HCEC 1CT (cell line): ENCODE measurements at places on chromosomes 1 and 21.

GRCh38 chr1:101344745-101345144 lies 107.9 kb downstream of the S1PR1 start:
- DNase-seq = no peak

GRCh38 chr1:100443811-100444571 lies 91.7 kb downstream of the CDC14A start:
- no peak for DNase-seq

GRCh38 chr1:178243119-178243518 lies 149.2 kb downstream of the RASAL2 start:
- no peak for DNase-seq

DNA sequence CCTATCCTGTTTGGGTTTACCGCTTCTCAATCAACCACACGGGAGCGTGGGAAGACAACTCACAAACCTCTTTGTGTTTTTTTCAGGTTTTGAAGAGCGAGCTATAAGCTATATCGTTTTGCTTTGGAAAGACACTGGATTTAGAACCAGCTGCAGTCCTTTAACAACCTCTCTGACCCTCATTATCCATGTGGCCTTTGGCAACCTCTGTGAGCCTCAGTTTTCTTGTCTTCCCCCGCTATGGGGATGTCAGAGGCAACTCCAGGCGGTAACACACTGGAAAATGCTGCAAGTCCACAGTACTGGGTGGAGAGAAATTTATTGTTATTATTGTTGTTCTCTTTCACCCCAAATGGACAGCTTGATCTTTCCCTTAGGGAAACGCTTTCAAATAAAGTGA lies 100.0 kb downstream of the ETS2 start:
- DNase-seq = no peak

DNA sequence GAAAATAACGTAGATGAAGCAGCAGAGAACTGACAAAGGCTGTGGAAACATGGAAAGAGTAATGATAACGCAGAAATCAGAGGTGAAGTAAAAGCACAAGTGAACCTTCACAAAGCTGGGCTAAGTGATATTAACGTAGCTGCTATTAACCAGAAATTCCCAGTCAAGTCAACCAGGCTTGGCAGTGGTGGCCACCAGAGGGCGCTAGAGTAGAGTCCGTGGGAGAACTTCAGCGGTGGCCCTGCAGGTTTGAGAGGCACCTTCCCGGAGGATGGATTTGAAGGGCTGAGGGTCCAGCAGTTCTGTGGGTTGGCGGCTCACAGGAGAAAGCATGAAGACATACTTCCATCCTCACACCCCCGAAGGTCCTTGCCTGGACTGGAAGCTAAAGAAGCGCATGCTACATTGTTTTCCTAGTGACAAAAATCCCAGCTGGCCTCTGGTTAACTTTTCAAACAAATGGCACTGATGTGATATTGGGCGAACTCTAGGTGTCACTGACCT lies 81.7 kb upstream of the ZNF648 start:
- DNase-seq = peak; percentile 57

DNA sequence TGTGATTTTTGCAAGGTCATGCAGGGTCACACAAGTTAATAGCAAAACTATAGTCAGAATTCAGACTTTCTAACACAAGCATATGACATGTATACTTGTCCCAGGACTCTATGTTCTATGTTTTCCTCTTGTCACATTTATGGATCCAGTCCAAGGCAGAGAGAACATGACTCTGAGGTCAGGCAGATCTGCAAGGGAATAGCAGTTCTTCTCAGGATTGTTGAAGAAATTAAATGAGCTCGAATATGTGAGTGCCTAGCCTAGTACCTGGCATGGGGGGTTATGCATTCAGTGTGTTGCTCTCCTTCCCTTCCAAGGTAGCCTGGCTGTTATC lies 9.5 kb upstream of the RPTN start:
- DNase-seq = no peak

DNA sequence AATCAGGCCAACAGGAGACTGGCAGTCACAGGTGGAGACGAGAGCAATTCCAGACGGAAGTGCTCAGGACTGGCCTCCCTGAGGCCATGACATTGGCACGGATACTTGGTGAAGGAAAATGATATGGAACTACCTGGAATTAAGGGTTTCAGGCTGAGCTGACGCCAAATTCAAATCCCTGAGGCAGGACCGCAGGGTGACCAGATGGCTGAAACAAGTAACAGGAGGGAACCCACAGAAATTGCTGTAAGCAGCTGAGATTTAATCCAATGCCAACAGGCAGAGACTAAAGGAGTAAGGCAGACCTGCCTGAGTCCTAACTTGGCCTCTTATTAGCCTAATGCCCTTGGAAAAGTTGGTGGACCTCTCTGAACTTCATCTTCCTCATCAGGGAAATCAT lies 76.2 kb downstream of the ERG start:
- DNase-seq = no peak

DNA sequence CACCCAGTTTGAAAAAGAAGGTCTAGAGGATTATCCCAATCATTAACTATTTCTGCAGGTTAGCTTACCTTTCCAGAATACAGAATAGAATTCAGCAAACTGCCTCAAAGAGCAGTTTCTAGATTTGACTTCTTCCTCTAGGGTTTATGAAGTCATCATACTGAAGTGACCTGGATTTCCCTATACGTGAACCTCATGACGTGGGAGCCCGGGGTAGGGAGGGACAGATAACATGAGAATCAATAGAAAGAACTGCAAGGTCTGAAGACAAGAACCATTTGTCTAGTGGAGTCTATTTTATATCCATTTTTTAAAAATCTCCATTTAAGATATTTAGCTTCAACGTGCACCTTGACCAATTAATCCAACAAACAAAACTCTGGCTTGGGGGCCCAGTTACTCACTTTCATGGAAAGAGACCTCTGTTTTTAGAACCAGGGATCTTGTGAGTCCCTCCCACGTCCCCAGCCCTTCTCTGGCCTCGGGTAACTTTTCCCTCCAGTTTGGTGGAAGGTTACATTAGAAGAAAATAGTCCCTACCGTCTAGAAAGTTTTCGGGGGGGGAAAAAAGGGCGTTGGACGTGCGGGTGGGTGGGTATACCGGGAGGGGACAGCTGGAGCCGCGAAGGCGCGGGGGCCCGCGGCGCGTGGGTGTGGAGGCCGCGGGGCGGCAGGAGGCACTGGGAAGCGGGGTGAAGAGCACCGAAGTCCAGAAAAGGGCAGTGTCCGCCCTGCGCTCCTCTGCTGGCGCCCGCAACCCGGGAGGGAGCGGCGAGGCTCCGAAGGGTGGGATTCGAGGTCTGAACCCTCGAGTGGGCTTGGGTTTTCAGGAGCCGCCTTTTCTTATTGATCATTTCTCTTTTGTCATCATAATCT lies 13.8 kb upstream of the POGZ start:
- DNase-seq = peak; percentile 39

- DNase-seq = no peak
Observed at GRCh38 chr1:220432408-220432807, 95.5 kb upstream of the MARK1 start.

DNA sequence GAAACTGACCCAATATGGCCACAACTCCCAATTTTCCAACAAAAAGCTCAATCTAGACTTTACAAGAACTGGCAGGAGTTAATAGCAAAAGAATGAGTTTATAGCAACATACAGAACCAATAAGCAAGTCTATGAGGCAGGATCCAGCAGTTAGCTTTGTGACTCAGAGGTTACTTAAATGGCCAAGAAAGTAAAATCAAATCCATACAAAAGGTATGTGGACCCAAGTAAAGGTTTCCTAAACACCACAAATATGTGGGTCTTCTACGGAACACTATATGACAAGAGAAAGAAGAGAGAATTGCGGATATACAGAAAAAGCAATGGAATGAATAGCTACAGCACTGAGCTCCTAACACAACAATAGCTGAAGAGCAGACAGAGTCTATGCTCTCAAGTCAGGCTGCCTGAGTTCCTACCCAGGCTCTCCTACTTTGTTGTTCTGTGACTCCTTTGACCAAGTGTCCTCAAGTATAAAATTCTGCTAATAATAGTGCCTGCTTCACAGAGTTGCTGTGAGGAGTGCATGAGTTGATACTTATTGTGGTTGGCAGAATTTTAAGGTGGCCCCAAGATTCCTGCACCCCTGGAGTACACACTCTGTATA lies 204.3 kb downstream of the SMYD3 start:
- no peak for DNase-seq

- DNase-seq = peak; percentile 74
Observed at GRCh38 chr1:28602536-28603439, 10.7 kb downstream of the RAB42 start.

- DNase-seq = no peak
Observed at GRCh38 chr1:233844692-233845091, 59.8 kb upstream of the SLC35F3 start.

DNA sequence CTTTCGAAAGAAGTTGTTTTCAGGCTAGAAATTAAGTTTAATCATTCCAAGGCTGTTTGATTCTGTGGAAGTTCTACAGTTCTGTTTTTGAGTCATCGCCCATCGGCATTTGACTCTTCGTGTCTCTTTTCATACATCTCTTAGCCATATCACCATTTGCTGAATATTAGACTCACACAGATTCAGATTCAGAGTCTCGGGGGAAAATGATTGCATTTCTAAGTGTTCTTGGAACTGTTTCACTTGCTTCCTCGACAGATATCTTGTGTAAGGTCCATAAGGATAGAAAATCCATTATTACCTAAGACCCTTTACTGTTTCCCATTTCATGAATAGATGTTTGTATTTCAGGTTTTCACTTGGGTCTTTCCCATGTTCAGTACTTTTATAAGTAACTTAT lies 237.0 kb upstream of the SGIP1 start:
- no peak for DNase-seq

DNA sequence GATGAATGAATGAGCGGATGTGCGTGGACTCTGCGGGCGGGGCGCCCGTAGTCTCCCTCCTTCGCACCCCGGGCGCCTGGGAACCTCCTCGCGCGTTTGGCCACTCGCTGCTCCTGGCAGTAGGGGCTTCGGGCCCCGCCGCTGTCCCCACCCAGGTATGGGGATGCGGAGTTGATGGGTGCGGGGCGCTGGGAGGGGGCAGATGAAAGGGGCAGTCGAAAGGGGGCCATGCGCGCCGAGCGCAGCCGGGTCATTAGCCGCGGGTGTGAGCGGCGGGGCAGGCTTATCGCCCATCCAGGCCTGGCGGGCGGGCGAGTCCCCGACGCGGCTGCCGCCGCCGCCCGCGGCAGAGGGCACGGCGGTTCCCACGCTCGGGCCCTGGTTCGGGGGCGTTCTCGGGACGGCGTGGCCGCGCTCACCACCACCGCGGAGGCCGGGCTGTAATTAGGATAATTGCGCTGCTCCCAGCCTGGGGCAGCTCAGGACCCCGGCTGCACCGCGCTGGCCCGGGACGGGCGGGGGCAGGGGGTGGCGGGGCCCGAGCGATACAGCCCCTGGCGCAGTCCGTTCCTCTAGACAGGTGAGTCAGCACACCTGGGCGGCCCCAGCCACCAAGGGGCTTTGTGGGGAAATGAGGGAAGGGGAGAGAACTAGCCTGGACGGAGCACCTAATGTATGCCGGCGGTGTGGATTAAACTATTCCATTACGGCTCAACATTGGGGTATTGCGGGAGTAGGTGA lies 22.1 kb upstream of the CITED4 start:
- DNase-seq = no peak

GRCh38 chr1:201582705-201583442 lies 43.9 kb downstream of the NAV1 start:
- peak; percentile 52 for DNase-seq

DNA sequence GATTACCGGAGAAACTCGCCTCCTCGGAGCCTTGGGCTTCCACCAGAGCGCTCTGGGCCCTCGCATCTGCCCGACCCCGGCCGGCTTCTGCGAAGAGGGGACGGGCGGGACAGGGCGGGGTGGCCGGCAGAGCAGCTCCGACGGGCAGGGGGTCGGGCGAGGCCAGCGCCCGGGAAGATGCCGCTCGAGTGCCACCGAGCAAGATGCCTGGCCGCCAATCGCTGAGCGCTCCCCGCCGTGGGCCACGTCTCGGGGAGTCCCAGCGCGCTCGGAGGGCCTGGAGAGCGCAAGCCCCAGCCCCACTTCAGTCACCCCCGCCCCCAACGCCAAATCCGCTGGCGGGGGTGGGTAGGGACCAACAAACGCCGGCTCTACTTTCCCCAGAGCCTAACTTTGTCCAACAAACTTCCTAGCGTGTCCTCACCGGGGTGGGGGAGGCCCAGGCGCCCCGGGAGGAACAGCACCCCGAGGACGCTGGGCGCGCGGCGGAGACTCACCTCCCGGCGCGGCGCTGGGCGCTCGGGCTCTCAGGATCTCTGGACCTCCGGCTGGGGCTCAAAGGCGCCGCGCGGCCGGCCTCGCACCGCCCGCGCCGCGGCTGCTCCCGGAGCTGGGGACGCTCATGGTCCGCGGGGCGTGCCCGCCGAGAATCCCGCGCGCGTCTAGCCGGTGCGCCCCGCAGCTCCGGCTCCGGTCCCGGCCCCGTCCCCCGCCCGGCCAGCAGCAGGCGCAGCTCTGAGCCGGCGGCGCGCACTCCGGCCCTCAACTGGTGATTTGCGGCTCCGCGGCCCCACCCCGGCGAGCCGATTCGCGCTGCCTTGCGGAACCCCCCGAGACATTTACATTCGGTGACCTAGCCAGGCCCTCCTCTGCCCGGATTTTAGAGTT lies at the start of gene BCAR3:
TSS of gene BCAR3 (minus strand) at position 737 of the 888 bp plus-strand sequence. CDS start 6,907 bp downstream, outside the sequence.
- DNase-seq = peak; percentile 84

- no peak for DNase-seq
Observed at GRCh38 chr1:74197255-74197654, 721 bp downstream of the LRRIQ3 start.

DNA sequence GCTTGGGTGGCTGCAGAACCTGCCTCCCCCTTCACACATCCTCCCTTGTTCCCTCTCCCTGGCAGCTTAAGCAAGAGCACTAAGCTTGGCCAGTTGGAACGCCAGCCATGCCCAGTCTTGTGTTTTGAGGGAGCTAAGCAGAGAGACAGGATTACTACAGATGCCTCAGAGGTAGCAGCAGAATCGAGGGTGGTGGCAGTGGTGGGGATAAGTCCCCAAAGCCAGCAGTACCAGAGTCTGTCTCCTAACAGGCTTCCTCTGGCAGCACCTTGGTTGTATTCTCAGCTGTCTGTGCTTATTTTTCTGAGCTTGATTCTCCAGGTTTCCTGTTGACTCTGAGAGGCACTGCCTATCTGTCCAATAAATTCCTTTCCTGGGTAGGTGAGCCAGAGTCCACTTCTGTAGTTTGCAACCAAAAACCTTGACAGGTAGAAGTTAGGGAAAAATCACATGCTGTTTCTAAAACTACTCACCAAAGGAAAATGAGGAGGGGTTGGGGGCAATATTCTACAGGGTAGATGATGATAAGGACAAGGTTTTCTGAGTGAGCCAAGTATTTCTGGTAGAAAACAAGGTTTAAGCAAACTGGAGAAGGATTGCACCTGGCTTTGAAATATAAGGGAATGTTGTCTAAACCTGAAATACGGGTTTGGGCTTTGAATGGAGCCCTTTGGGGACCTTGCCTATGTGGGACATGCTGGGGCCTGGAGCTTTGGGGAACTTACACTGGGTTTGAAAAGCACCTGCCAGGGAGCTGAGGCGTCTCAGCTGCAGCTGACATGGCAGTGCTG lies 100.8 kb downstream of the PBX1 start:
- DNase-seq = no peak

DNA sequence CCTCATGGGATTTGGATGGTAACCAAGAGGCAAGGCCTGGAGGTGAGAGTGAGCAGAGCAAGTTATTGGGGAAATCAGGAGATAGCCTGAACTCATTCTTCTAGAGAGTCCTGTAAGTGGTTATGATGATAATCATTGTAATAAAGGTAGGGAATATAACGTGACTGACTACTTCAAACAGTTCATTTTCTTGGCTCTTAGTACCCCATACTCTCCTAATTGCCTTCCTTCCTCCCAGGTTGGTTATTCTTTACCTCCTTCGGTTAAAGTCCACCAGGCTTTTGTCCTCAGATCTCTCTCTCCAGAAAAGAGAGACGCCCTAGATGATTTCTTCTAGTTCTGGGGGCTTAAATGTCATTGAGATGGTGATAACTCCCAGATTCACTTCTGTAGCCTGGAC lies 35.3 kb downstream of the KIF1B start:
- no peak for DNase-seq

- DNase-seq = no peak
Observed at GRCh38 chr1:169144941-169145626, 38.6 kb downstream of the ATP1B1 start.
